ENCODE measurements at places on chromosomes 3 and 15.

DNA sequence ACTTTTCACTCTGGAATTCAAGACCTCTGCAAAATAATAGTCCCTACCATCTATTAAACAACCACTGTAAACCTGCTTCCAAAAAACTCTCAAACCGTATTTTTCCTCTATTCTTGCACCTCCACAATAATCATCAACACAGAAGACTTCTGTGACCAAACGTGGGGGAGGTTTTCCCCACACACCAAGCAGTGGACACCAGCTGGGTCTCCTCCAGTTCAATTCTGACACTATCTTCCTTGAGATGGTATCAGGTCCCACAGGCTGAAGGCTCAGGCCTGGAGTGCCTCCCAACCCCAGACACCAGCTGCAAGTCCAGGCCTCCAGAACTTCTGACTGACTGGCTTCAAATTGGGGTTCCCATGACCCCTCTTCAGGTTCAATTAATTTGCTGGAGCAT, 89.6 kb upstream of the RAP2B start:
- no peak for DNase-seq

DNA sequence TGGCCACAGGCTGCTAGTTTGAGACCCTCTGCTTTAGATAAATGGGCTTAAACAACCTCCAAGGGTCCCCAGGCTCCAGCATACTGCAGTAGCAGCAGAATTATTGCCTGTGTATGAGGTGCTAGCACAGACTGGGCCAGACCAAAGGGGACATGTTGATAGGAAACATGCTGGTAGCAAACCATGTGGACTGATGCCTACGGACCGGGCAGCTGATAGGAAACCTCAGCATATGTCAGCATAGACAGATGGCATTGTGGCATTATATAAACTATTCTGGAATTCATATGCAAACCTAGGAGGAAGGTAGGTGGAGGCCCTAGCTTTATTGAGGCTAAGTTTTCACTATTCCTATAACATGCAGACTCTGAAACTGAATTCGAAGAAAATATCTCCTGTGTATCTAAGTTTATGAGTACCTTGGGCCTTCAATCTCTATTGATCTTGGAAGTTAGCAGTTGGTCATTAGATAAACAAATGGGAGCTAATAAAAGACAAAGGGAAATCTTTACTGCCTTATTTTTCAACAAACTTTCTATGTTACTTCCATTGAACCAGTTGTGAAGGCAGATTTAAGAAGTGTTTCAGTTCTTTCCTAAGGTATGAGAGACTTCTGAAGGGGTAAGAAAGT, 1.7 kb upstream of the HGD start:
- no peak for DNase-seq

DNA sequence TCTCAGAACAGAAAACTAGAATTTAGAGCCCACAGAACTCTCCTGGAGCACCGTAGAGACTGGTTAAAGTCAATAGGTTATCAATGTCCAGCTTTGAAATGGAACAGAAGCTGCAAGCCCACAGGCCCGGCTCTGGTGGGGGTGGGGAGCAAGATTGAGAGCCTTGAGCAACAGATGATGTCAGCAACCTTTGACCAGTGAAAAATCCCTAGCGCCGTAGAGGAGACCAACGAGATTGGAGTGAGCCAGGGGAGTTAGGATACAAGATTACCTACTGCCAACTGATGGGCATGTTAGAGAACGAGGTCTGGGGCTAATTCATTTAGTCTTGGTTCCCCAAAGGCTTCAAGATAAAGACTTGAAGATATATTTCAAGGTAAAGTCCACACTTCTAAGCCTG, 345.5 kb upstream of the LMCD1 start:
- no peak for DNase-seq

DNA sequence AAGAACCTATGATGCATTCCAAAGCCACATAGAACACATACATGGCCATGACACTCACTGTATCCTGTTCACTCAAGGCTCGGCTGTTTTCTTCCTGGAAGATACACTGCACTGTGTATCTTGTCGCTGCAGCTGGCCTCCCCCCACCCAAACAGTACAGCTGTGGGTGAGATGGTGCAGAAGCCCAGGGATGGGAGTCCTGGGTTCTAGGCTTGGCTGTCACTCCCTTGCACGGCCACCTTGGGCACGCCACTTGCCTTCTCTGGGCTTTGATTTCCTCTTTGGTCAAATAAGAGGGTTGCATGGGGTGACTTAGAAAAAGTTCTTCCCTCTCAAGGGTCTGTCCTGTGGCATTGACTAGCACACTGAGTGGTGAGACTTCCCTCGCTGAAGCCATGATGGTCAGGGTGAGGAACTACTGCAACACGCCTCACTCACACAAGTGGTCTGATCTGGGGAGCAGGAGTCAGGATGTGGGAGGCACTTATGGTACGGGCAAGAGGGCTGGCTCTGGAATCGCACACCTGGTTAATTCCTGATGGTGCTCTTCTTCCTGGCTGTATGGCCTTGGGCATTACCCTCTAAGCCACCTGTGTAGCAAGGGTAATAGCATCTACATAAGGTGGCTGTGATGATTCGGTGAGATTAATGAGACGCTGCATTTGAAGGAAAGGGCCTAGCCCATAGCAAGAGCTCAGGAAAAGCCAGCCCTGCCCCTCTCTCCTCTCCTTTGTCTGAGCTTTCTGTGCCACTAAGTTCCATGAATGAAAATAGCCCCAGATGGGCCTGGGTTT, 44.0 kb downstream of the ANP32A start:
- no peak for DNase-seq

DNA sequence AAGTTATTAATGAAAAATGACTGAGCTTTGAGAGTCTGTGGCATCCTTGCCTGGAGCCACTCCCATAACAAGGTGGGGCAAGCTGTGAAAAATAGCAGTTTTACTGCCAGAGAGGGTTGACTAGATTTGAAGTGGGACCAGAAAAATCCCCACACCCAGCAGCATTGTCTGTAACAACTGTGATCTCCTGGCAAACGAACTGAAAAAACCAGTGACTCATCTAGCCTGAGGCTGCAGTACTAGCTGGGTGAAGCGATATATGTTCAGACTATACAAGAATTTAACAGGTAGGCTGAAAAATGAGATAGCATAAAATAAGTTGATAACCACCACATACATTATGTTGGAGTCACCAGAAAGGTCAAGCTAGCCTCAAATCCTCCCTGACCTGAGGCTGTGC, 64.0 kb downstream of the DPH6 start:
- DNase-seq: no peak

DNA sequence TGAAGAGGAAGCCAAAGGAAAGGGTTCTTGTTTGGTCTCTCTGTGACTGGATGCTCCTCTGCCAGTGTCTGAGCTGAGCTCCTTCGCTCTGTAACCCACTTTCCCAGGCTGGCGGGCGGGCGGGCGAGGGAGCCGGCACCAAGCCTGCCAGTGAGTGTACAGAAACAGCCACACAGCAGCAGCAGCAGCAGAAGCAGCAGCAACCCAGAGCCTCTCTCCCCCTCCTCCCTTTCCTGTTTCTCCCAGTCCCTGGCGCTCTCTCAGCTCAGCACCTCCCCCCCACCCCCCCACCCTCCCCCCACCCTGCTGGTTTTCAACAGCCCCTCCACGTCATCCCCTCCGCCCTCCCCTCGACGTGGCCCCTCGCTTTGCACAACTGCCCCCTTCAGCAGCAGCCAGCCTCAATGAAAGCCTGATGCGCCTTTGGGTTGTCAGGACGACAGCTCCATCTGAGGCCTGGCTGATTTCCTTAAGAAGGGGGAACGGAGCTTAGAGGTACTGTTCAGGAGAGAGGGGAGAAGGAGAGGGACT, at the start of gene LSAMP:
LSAMP (minus strand) TSS at position 177 of the 531 bp plus-strand sequence.
- DNase-seq: no peak

DNA sequence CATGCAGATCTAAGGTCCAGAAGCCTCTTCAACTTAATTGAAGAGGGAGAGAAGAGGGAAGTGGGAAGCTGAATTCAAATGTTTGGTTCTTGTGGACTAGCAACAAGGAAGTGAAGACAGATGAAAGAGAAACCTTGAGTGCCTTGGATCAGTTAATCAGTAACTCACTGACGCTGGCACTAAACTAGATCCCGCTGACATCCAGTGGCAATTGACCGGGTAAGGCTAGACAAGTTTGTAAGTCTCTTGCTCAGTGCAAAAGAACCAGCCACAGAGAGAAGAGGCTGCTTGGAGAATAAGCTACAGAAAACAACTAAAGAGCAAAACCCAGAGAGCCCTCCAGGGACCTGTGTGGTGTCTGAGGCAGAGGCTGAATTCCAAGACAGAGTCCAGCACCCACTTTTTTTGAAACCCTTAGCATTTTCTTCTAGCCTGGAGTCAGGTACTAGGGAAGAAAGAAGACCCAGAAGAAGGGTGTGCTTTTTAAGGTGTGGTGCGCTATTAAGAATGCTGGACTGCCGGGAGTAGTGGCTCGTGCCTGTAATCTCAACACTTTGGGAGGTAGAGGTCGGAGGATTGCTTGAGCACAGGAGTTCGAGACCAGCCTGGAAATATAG, 6.9 kb downstream of the PLCH1 start:
- DNase-seq: no peak

GRCh38 chr15:85168642-85169173, 187.1 kb downstream of the PDE8A start:
- DNase-seq: peak; percentile 14

- no peak for DNase-seq
Measured at GRCh38 chr15:65666257-65666656, 44.5 kb downstream of the SLC24A1 start.

DNA sequence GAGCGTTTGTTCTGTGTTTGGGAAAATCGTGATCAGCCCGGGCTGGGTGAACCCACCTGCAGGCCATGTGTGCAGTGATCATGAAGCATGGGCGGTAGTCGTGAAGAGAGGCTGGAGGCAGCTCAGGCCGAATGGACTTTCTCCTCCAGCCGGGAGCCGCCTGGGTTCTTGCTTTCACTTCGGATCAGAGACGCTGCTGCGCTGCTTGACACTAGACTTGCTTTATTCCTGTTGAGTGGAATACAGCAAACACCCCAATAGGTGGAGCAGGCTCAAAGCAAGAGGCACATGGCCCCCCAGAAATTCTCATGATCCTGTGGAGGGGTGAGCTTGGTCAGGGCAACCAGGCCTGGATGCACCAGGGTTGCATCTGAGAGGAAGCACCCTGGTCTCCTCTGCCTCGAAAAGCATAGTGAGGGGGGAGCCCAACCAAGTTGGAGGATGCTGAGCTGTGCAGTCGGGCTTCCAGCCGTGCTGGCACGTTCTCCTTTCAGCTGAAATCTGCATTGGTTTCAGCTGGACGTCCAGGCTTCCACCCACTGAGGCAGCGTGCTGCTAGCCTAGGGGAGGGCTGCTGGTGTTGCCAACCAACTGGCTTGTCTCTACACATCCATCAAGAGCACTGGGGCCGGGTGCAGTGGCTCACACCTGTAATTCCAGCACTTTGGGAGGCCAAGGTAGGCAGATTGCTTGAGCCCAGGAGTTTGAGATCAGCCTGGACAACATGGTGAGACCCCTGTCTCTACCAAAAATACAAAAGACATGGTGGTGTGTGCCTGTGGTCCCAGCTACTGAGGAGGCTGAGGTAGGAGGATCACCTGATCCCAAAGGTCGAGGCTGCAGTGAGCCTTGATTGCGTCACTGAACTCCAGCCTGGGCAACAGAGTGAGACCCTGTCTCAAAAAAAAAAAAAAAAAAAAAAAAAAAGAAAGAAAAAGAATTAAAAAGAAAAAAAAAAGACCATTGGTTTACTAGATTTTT, 2.8 kb upstream of the NRROS start:
- no peak for DNase-seq

DNA sequence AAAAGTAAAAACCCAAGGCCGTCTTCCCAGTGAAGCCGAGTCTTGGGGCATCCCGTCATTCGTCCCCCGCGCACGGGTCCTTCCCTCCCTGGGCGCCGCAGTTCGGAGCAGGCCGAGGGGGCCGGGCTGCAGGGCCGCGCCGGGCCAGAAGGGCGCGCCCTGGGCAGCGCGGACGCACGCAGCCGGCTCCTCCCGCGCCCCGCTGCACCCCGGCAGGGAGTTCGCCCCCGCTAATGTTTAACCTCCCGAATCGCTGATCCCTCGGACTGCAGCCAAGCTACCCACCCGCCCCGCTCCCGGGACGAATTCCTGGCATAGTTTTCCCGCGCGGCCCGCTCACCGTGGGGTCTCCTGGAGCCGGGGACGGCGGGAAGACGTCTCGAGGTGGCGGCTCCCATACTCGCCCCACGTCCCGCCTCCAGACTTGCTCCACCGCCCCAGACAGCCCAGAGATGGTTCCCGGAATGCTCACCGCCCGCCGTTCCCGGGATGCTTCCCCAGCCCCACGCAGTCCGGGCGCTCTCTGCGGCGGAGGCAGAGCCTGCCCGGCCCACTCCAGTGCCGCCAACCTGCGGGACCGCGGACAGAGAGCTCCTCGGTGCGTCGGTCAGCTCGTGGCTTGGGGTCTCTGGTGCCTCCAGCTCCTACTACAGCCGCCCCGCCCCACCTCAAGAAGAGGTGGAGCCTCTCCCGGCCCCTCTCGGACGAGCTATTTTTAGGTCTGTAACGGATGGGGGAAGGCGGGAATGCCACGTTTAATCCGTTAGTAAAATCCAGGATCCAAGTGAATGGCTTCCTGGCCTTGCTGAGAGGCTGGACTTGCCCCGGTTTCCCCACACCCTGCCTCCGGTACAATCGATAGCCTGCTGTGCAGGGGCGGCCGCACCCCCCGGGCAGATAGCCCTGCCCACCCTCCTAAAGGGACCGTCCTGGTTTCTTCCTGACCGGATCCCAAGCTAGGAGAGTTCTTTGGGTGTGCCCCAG, at the start of gene DZIP1L:
DZIP1L (minus strand) TSS at position 621 of the 984 bp plus-strand sequence. CDS start 11,637 bp downstream, outside the sequence.
- DNase-seq: no peak

GRCh38 chr3:123281929-123282328, 80.2 kb downstream of the SEC22A start:
- DNase-seq: no peak

DNA sequence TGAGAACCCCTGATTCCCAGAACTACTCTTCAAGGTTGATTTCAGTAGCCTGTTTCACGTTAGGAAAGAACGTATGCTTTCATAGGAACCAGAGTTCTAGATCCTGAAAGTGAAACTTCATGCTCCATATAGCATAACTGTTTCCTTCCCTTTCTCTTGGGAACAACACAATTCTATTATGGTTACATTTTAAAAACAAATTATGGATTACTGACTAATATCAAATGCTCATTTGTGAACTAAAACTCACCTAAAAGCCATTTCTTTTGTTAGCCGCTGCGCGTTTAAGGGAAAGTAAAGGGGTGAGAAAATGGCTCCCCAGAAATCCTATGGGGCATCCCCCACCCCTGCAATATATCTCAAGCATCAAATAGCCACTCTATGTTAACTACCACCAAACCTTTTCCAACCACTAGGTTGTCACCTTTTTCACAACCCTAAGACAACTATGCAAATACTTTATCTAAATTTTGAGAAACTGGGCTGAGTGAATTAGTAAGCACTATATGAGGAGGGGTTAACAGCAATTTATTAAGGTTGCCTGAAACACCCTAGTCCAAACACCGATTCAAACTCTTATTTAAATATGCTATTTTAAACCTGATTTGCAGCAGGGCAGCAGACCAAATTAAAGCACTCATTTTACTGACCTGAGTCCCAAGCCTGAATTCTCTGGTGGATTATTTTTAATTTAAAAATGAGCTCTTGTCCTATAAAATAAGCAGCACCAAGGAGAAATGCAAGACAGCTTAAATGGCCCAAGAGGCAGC, 2.4 kb downstream of the SIAH2 start:
- DNase-seq: peak; percentile 33

- DNase-seq: no peak
Measured at GRCh38 chr3:16052964-16053363, 121.5 kb upstream of the GALNT15 start.

Data from activated CD8-positive, alpha-beta memory T cell treated with anti-CD3 and anti-CD28 coated beads for 4 hours (primary cell).